ENCODE measurements at places on chromosomes 2 and 18.

GRCh38 chr2:223970343-223971128 is 13.3 kb downstream of the MRPL44 start:
- peak; percentile 79 for DNase-seq

DNA sequence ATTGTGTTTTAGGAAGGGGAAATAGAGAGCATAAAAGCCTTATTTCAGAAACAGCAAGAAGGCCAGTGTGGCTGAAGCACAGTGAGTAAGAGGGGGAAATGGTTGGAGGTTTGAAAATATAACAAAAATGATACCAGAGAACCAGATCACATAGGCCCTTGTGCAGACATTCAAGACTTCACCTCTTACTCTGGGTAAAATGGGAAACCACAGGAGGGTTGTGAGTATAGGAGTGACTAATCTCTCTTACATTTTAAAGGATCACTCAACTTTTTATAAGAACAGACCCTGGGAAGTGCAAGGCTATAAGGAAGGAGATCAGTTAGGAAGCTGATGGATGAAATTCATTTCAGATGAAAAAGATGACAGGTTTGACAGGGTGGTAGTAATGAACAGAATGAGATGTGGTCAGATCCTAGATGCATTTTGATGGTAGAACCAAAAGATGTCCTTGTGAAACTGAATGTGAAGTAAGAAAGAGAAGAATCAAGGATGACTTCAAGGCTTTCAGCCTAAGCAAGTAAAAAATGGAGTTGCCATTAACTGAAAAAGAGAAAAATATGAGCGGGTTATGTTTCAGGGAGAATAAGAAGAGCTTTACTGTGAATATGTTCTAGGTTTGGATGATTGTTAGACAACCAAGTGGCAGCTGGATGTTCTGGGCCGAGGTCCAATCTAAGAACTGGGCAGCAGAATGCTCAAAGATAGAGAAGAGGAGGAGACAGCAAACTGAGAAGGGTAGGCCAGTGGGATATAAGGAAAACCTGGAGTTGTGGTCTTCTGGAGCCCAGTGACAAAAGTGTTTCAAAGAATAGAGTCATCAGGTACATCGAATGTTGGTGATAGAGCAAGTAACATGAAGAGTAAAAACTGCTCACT is 65.1 kb downstream of the USP40 start:
- DNase-seq: no peak

- DNase-seq: no peak
Observed at GRCh38 chr2:112725545-112726457, 5.0 kb downstream of the NT5DC4 start.

- peak; percentile 39 for DNase-seq
Observed at GRCh38 chr18:74836296-74837139, 238.8 kb downstream of the ZNF407 start.

DNA sequence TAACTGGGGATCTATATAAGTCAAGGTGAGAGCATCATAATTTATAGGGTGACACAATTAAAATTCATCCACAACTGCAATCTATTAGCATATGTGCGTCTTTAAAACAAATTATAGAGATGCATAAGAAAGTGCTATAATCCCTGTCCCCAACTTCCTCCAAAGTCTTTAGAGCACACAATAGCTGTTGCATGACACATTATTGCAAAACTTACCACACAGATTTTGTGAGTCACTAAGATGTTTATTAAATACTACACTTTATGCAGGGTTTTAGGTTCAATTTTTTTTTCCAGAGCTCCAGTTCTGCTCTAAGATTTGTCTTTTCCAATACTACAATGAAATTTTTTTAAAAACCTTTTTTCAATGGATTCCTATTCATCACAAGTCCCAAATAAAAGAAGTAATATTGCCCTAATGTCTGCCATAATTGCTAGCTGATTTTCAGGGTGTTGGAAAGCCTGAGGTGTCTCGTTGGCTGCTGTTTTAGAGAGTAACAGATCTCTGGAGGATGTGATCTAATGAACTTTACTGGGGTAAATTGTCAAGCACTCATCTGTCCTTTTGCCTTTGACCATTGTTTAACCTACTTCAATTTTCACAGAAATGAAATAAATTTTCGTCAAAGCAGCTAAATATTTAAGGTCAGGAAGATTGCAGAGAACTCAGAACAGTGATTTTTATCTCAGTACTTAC is 250.5 kb upstream of the NETO1 start:
- DNase-seq: peak; percentile 3

DNA sequence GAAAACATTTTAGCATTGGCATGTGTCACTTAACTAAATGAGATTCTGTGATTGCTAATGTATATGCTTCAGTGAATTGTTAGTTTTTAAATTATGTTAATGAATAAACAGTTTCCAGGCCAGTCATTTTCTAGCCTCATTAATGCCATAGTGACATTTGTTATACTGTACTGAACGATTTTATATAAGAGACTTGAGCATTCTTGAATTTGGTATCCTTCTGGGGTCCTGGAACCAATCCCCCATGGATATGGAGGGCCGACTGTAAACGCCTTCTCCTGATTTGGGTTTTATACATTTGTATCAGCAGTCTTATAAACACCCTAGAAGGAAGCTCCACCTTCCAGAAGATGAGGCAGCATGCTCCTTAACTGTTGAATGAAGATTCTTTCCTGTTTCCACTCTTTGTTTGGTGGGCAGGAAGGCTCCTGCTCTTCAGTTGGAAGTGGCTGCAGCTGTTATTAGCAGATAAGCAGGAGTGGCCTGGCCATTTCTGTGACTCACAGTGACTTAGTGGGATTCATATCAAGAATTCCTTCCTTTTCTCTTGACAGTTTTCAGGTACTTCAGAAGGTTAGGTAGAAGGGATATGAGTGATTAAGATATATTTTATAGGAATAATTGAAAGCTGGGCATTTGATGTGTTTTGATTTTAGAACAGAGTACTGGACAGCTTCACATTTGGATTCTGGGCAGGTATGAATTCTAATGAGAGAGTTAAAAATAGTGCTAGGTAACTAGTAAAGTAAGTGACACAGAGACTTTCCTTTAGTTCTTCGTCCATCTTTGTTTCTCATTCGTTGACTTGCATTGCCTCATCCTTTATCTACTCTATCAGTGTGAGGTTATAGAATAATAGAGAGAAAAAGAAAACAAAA is 124.9 kb downstream of the PLCL1 start:
- peak; percentile 49 for DNase-seq

GRCh38 chr18:57475408-57475807 is 40.2 kb downstream of the ONECUT2 start:
- no peak for DNase-seq

- DNase-seq: peak; percentile 65
Observed at GRCh38 chr2:72827966-72828646, 2.3 kb upstream of the EXOC6B start.

- DNase-seq: no peak
Observed at GRCh38 chr2:96870626-96871255, 861 bp upstream of the SEMA4C start.

DNA sequence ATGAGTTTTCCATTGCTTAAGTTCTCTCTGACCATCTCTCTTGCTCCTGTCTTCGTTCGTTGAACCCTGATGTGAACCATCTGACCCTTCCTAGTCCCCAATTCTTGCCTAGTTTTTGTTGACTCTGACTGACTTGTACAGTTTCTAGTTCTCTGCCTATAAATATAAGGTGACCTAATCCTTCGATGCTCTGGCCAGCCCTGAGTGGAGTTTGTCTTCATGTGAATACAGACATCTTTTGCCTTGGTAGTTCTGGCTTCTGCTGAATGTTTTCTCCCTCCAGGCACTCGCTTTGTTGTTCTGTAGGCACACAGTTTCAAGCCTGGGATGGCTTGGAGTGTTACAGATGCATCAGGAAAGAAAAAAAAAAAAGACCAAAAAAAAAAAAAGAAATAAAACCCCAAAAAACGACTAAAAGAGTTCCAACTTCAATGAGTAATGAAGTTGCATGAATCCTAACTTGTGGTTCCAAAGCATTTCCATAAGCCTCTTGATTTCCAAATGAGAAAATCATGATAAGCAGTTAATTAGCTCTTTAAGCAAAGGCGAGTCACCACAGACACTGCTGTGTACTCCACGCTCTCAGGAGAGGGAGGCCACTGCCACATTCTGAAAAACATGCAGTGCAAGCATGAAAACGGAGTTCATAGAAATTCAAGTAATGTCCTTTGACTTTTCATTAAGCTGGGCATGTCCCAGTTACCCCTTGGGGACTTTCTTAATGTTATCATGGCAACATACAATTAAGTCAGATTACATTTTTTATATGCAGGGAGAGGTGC is 165.2 kb downstream of the TDRD15 start:
- DNase-seq: no peak

GRCh38 chr2:100422320-100423055 is 5.0 kb upstream of the CHST10 start:
- DNase-seq: peak; percentile 56

- no peak for DNase-seq
Observed at GRCh38 chr2:39306626-39307025, 62.9 kb upstream of the CDKL4 start.

DNA sequence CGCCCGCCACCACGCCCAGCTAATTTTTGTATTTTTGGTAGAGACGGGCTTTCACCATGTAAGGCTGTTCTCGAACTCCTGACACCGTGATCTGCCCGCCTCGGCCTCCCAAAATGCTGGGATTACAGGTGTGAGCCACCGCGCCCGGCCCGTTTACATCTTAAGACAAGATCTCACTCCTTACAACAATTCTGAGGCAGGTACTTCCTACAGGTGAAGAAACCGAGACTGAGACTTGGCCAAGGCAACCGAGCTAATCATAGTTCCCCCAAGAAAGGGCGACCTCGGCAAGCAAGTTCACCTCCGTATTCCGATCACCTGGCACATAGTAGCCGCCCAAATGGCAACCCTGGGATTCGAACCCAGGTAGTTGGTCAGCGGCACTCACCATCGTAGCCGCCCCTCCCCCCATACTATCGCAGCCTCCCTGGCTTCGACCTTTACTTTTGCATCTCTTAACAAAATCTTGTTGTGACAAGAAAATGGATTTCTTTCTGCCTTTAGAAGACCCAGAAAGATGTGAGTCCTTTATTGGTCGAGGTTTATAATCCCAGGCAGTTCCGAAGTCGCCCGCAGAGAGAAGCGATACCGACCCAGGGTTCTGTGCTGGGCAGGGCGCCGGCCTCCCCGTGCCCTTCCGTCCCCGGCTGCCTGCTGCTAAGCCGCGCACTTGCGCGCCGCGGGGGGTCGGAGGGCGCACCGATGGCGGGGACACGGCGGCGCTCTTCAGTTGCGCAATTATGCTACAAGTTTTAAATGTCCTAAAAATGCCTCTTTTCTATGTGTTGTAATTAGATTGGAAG is 1.1 kb upstream of the FZD5 start:
- no peak for DNase-seq

DNA sequence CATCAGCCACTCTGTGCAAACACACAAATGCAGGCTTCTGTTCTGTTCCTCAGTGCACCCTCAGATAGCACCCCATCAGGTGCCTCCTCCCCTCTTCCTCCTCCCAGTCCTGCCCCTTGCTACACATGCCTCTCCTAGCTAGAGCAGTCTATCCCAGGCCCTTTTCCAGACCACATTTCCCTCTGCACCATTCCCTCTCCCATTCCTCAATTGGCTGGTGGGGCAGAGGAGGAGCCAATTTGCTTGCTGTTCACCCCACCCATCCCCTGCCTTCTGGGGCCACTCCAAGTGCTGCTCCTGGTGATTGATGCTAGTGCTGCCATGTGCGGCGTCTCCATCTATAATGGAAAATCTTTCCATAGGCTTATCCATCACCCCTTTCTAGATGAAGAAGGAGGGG is 5.4 kb downstream of the CFAP65 start:
- DNase-seq: no peak

GRCh38 chr2:145352484-145352883 is 832.6 kb upstream of the ZEB2 start:
- no peak for DNase-seq

- DNase-seq: no peak
Observed at GRCh38 chr2:30777661-30778505, 29.4 kb downstream of the CAPN13 start.

DNA sequence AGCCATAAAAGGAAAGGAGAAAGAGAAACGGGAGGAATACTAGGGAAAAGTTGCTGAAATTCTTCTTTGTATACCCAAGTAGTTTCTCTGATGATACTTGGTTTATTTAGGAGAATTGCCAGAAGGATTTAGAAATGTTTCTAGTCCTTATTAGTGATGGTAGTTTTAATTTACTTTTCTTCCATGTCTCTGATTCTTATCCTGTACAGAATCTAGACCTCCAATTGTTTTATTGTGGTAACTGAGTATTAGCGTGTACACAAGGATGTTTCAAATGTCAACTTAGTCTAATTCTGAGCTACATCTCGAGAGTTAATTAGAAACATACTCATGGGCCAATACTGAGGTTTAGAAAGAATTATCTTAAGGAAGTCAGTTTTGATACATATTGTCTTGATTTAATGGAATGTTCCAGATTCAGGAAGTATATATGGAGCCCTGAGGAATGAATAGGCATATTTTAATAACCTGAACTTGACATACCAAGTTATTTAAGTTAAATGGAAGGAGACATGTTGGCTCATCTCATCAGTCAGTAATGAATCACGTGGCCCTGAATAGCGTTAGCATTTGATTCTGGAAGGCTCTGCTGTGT is 219.6 kb downstream of the LTBP1 start:
- peak; percentile 82 for DNase-seq

DNA sequence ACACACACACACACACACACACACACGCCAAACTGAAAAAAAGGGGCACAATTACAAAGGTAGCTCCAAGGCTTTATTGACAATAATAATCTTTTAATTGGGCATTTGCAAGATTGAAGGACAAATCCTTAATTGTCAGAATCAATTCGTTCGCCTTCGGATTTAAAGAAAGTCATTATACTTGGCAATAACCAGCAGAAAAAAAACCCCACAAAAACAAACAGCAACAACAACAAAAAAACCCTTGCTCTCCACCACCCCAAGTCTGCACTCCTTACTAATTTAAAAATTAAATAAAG is 1.8 kb upstream of the HOXD8 start:
- DNase-seq: no peak

GRCh38 chr2:3703757-3704355 is 481 bp downstream of the DCDC2C start:
- no peak for DNase-seq

- no peak for DNase-seq
Observed at GRCh38 chr2:42907835-42908234, 115.5 kb upstream of the HAAO start.

DNA sequence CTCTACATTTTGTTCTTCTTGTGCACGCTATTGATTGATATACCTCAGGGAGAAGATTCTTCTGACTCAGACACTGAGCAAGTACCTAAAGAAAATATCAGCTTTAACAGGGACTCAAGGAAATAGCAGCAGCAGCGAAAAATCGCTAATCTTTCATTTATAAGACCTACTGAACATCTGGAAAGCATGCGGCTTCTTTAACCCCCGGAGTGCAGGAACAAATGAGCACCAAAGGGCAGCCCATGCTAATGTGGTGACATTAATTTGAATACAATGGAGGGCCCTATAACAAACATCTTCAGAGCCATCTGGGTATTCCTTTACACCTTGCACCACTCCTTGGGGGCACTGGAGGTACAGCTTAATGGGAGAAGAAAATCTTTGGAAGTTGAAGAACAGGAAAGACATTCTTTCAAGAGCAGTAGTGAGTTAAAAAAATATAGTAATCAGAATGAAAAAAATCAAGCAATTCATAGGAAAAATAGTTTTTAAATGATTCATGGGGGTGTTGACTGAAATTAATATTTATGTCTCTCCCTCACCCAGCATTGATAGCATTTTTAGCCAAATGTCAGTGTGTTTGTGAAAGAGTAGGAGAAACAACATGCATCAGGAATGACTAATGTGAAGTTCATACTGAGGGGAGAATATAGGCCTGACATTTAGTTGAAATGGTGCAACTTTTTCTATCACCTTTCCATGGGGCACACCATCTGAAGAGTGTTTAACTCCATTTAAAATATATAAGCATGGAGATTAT is 281.7 kb downstream of the HRH4 start:
- no peak for DNase-seq

Data from fibroblast of pulmonary artery (primary cell).